ENCODE measurements at places on chromosomes 5 and 9.

DNA sequence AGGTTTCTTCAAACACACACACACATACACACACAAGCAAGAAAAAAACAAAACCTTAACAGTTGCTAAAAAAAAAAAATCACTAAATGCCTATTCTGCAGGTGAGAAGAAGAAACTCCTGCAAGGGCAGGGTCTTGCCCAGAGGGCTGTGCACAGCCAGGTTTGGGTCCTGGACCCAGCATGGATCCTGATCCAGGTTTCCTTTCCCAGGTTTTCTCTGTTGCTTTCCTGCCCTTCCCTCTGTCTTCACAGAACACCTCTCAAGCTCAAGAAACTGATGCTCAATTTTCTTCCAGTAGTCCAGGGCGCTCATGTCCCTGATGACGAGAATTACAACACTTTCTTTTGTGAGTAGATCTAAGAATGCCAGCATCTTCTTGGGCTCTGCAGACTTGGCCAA lies 136.6 kb downstream of the PAX5 start:
- DNase-seq, result no peak

DNA sequence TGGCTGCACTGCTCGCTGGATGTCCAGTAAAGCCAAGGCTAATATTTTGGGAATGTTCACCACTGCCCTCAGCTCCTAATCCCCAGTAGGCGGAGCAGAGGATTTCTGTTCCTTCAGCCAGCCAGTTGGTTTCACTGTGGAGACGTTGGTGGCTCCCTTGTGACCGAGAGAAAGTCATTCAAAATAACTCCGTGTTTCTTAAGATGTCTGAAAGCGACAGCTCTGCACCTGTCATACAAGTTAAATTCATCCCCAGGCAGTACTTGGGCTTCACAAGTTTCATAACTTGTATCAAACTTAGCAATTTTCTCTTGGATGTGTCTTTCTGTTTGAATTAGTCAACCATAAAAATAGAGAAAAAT lies 382 bp upstream of the CDKN2B start:
- DNase-seq, result no peak

- DNase-seq, result no peak
Observed at GRCh38 chr5:80195837-80196400, 59.9 kb downstream of the SERINC5 start.

DNA sequence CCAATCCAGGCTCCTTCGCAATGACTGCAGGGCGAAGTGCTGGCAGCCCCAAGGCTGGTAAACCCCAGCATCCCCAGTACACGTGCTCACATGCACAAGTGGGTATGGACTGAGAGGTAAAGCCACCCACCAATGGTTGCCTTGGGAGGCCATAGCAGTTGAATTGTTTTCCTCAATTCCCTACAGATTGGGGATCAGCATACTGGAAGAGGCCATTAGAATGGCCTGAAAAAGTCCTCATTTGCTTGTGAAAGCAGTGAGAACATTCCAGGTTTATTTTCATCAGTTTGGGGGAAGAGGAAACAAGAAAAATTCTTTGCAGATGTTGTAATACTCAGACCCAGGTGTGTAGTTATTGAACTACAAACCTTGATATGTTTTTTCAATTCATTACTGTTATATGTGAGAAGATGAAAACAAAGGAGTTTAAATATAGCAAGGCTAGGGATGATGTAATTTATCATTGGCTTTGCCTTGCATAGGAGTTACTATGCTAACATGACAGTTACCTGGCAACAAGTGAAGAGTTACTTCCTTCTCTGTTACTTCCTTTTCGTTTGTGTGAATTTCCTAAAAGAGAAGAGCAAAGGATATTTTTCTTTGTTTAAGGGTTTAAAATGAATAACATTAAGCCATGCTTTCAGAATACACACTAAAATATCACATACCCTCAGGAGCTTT lies 36.4 kb downstream of the MTMR12 start:
- DNase-seq, result peak; percentile 50

DNA sequence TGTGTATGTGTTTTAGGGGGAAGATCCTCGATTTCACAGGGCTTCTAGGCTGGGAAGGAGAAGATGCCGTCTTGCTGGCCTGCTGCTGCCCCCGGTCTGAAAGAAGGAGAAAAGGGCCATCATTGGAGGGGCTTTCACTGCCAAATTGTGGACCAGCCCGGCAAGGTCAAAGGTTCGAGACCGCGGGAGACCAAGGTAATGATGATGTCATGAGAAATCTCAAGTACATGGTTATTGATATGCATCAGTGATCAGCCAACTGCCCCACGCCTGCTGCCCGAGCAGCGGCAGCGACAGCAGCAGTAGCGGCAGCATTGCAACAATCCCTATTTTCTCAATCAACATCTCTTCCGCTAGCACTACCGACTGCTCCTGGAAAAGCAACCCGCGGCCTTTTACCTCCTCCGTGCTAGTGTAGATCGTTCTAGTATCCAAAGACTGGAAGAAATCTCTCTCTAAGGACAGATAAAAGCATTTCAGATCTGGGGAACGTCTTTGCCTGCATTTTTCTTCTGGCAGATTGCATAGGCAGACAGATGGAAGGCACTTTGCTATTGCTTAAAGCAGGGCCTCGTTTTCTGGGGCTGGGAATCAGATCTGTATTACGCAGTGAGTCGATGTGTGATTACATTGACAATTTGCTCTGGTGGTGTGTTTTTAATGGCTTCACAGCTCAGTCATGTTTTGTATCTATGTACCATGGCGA lies 215.3 kb downstream of the MEF2C start:
- no peak for DNase-seq

- DNase-seq, result no peak
Observed at GRCh38 chr9:85212209-85212608, 529.5 kb downstream of the AGTPBP1 start.

GRCh38 chr9:78967596-78968217 lies 604.1 kb upstream of the TLE4 start:
- no peak for DNase-seq

DNA sequence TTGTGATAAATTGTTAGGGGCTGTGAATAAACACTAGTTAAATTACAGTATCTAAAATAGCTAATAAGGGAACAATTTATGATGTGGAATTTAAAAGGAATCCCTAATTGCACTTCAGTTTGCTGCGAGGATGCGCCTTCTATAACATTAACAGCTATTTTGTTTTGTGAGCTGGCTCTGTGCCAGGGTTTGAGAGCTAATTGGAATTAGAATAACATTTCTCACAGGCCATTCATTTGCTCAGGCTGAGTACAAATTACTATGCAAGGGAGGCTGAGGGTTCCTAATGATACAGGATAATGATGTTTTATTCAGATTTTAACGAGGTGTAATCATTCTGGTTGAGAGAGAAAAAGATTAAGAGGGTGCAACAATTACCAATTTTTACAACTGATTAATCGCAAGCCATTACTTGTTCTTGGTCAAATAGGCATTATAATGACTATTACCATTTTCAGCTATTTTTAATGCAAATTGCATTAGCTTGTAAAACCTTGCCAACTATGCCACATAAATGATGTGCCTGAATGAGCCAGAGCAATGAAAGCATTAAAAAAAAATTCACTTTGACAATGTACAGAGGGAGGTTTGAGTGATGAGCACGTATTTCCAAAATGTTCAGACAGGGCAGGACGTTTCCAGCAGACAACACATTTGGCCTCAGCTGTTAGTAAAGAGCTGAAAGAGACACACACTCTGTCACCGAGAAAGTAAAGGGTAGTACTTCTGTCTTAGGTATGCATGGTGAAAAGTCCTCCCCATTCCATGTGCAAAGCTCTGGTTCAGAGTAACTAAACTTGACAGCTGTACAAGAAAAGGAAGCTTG lies 576.5 kb downstream of the TLE1 start:
- no peak for DNase-seq

DNA sequence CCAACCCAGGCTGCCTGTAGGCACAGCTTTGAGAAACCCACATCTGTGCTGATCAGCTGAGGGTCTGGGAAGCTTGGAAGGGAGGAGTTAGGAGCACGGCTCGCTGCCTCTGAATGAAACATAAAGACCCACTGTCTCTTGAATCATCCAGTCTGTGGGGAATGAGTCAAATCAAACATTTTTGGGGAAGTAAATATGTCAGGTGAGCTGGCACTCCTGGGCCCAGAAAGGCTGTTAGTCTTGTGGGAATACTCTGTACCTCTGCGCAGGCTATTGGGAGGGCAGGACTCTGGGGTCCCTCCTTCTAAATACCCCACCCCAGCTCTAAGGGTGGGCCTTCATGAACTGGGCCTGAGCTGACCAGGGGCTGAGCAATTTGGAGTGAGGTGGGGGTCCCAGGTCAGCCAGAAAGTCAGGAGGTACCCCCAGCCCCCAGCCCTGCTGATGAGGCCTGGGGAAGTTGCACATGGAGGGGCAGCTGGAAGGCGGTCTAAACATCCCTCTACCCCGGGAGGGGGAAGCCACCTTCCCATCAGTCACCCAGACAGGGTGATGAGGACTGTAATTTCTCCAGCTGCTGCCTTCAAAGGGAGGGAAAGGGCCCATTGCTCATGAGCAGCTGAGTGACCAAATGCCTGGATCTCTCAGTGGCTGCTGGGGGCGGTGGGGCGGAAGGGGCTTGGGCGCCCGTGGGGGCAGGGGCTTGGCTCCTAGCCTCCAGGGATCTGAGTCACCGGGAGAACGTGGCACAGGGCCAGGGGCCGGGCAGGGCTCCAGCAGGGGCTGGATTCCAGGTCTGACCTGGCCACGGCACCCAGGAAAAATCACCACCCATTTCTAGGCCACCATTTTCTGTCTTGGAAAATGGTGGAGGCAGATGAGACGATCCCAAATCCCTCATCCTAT lies 10.8 kb downstream of the FIBCD1 start:
- no peak for DNase-seq

DNA sequence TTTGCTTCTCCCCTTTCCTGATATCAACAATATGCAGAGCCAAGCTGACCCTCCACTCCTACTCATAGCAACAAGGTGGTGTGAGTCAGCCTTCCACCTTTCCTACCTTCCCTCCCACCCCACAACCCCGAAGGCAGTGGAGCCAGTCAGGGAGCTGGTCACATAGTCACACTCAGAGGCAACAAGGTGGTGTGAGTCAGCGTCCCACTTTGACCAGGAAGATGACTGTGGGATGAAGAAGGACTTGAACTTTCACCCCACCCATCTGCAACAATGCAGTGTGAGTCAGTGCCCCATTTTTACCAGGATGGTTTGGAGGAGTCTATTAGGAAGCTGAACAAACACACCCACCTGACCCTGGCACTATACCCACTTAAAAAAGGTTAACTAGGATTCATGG lies 30.1 kb upstream of the ZNF782 start:
- peak; percentile 13 for DNase-seq

DNA sequence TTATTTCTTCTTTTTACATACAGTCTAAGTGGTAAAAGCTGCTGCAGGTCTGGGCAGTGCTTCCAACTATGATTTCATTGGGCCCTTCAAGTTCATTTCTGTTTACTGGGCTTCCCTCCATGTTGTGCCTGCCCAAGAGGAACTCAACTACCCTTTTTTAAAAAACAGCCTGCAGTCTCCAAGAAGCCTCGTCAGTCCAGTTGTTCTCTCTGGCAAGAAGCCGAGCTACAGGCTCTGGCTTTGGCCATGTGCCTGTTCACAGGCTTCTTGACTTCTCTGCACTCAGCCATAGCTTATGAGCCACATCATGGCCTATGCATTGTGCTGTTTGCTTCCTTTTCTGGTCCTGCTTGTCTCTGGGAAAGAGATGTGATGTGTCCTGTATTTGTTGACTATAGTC lies 119.7 kb upstream of the PJA2 start:
- DNase-seq, result no peak

DNA sequence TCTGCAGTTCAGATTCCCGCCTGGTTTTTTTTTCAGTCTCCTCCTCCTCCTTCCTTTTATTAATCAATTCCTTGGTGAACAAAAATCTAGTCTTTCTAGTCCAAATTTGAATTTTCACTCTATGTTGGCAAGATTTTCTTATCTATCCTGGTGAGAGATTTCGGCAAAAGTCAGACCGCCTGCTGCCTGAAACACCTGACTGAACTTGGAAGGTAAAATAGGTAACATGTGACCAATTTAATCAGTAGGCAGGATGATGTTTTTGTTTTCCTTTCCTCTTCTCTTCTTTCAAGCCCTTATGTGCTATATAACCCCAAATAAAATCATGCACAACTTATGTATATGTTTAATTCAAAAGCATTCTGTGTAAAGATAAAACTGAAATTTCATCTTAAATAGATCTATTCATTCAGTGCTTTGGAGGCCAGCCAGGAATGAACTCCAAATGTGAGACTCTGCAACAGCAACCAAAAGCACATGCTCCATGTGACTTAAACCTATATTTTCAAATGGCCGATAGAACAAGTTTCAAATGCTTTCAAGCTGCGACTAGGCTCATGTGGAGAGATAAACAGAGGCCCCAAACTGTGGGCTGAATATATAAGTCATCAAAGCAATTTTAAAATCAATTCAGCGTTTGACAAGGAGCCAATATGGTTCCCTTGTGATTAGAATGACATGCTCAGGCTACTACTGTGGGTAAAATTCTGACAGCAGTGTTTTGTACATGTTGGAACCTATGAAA lies 100.4 kb upstream of the SEMA6A start:
- DNase-seq, result no peak

DNA sequence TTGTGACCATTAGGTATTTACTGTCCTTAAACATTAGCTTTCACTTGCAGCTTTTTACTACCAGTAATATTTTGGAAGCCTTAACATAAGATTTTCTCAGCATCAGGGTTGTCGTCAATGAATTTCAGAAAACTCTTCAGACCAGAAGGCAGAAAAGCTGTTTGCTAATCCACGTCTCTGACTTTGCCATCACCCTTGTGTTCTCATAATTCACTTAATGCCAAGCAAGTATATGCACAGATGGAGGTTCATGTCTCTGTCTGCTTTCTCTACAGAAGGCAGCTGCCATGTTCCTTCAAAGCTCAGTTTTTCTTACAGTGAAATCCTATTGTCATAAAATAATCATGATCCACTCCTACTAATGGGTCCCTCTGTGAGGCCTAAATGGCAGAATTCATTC lies 37.7 kb upstream of the LRRC19 start:
- no peak for DNase-seq

- peak; percentile 92 for DNase-seq
Observed at GRCh38 chr5:14587150-14587549, 5.6 kb downstream of the OTULINL start.
